Skeletal muscle cell (primary cell): ENCODE measurements at places on chromosomes 5 and 9.

- no peak for DNase-seq
Measured at GRCh38 chr9:118558026-118558425, 811.2 kb downstream of the BRINP1 start.

DNA sequence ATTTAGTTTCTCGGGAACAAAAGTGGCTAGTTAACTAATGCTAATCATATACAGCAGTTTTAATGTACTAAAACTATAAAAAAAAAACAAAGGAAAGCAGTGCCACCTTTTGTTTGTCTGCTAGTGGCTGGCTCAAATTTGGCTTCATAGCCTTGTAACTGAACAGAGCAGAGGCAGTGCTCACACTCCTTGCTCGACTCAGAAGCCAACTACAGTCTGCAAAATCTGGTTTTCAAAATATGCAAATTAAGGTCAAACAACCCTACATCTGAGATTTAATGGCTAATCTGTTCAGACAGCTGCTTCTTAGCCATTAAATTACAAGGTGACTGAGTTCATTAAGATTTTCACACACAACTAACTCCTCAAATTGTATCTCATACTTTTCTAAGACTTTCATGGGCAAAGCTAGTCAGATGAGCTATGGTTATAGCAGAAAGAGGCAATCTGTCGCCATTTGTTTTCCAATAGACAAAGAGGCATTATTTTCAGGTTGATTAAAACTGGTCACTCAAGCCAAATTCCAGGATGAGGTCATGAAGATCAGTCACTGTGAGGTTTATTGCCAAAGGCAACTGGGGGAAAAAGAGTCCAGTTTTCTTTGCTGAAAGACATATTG lies 56.8 kb upstream of the EPB41L4A start:
- no peak for DNase-seq

DNA sequence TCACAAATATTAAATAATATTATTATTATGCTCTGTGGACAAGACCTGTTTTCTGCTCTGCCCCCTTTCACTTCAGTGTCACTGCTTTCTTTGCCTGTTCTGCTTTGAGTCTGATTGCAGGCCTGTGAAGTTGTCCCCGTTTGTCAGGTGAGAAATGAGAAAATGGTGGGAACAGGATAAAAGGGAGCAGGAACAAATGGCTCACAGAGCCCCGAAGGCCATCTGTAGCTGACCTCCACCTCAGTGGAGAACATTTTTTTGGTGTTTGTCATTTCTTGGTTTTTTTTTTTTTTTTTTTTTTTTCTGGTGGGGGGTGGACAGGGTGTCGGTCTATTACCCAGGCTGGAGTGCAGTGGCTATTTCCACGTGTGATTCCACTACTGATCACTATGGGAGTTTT lies 13.2 kb upstream of the S100Z start:
- DNase-seq = no peak

DNA sequence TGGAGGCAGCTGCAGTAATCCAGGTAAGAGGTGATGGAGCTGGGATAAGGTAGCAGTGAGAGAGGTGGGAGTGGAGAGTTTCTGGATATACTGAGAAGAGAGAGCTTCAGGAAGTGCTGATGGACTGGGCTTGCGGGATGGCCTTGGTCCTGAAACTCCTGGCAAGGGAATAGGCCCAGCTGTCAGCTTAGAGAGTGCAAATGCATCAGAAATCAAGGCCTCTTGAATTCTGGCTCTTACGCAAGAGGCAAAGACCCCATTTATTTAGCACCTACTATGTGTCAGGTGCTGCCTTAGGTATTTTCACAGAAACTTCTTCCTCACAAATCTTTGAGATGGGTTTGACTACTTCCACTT lies 227.2 kb upstream of the MAP3K1 start:
- DNase-seq = no peak

- no peak for DNase-seq
Measured at GRCh38 chr5:150313921-150314716, 11.4 kb upstream of the ARSI start.

DNA sequence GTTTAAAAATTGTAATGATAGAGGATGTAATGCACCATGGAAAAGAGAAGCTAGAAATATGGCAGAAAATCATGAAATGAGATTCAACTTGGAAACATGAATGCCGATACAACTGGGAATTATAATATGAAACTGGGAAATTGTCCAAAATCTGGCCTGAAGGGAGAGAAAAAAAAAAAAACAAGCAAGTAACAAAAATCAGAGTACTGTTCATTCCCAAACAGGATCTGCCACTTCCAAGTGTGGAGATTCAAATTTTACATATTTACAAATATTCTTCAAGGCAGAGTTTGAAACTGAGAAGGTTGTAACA lies 56.6 kb upstream of the MOCS2 start:
- DNase-seq = no peak

- DNase-seq = no peak
Measured at GRCh38 chr5:137594717-137595116, 95.6 kb upstream of the SPOCK1 start.

GRCh38 chr5:67886761-67887160 lies 328.8 kb upstream of the PIK3R1 start:
- no peak for DNase-seq

GRCh38 chr5:180241600-180241999 lies 32.6 kb upstream of the RASGEF1C start:
- no peak for DNase-seq

DNA sequence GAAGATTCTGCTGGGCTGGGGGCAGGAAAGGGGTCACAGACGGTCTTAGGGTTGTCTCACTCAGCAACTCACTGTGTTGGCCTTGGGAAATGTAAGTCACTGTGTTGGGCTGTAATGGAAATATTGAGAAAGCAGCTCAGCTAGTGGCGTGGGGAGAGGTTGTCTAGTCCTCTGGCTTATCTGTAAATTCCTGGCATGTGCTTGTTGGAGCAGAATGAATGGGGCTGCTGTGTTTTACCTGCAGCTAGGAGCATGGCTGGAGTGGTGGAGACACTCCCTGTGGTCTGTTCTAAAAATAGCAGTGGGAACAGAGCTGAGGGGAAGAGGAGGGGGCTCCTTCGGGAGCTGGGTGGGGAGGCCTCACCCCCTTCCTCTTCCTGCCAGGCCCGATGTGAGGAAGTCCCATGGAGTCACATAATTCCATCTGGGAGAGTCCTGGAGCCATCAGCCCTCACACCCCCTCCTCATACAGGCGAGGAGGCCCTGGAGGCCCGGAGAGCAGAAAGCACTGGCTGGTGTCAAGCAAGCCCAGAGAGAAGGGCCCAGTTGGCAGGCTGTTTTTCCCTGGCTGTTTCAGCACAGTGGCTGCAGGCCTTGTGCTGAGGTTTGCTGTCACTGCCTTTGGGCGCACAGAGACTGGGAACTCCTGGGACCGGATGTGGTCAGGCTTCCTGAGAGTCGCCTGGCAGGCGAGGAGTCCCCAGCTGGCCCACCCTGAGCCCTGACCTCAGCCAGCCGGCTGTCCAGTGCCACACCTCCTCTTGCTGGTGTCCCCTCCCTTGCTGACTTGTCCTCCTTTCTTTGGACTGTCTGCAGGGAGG lies 84.9 kb downstream of the RGS3 start:
- no peak for DNase-seq

- no peak for DNase-seq
Measured at GRCh38 chr5:170720984-170721383, 62.5 kb upstream of the GABRP start.

- no peak for DNase-seq
Measured at GRCh38 chr5:120447706-120448239, 16.3 kb upstream of the PRR16 start.

- DNase-seq = no peak
Measured at GRCh38 chr9:15842051-15842450, 289.2 kb downstream of the CCDC171 start.

DNA sequence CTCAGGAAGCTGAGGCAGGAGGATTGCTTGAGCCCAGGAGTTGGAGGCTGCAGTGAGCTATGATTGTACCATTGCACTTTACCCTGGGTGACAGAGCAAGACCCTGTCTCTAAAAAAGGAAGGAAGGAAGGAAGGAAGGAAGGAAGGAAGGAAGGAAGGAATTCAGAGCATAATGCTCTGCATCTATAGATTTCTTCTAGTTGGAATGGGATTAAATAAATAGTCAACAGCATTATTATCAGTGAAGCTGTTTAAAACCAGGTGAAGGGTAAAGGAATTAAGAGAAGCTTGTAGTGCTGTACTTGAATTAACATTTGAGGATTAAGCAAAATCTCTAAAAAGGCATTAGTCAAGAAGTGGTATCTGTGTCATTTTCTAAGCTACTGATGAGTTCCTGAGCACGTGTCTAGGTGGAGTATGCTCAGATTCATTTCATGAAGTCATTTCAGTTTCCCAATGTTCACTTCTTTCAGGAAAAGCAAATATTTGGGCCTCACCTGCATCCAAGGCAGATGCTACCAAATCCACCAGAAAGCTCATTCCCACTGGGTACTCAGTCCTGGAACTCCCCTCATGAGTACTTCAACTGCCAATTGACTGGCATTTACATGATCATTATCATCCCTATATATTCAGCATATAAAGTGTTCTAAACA lies 8.4 kb downstream of the PDE6A start:
- no peak for DNase-seq

DNA sequence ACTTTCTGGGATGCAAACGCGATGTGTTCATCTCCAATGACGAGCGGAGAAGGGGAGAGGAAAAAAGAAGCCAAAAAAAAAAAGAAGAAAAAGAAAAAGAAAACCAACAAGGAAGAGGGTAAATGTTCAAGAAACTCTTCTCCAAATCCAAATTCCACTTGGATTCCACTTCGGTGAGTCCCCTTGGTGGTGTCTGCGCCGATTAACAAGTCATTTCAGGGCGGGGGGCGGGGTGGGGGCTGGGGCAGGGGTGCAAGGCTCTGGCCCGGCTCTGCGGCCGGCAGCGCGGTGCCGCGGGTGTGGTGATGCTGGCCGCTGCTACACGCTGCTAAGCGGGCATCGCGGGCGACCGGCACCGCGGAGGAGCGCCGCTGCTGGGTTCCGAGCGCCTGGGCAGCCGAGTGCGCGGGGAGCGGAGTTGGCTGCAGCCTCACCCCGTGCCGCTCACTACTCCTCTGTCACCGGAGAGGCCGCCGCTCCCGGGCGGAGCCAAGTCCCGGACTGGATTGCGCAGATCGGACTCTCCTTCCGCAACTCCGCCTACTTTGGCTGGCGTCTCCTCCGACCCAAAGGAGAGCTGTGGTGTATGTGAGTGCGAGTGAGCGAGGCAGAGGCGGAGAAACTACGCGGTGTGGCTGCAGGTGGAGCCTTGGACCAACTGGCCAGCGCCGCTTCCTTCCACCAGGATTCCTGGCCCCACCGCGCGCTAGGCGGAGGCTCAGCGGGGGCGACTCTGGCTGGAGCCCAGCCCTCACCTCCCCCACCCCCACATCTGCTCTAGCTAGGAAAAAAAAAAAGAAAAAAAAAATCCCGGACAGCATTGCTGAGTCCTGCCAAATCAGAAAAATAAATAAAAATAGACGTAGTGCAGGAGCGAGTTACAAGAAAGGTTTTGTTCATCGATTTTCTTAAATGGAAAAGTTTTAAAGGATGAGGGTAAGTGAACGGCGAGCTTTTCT lies at the start of gene SEMA6A:
Gene SEMA6A, minus strand, starts transcription at position 457 of the 959 bp plus-strand sequence. CDS start 69,879 bp downstream, outside the sequence.
- DNase-seq = peak; percentile 69

DNA sequence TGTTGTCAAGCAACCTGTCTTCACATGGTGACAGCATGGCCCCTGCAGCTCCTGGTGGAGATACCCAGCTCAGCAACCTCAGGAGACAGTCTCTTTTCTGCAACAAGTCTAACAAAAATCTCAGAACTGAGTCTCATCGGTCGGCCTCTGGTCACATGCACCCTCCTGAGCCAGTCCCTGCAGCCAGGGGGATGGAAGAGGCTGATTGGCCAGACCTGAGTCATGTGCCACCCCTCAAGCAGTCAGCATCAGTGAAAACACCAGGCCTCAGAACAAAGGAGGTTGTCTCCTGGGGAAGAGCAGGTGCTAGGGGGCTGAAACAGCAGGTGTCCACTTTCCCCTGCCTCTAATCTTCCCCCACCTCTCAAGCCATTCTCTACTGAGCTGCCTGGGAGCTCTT lies 54.4 kb downstream of the SMIM23 start:
- DNase-seq = no peak

- no peak for DNase-seq
Measured at GRCh38 chr5:176524138-176524537, 13.1 kb downstream of the RNF44 start.

DNA sequence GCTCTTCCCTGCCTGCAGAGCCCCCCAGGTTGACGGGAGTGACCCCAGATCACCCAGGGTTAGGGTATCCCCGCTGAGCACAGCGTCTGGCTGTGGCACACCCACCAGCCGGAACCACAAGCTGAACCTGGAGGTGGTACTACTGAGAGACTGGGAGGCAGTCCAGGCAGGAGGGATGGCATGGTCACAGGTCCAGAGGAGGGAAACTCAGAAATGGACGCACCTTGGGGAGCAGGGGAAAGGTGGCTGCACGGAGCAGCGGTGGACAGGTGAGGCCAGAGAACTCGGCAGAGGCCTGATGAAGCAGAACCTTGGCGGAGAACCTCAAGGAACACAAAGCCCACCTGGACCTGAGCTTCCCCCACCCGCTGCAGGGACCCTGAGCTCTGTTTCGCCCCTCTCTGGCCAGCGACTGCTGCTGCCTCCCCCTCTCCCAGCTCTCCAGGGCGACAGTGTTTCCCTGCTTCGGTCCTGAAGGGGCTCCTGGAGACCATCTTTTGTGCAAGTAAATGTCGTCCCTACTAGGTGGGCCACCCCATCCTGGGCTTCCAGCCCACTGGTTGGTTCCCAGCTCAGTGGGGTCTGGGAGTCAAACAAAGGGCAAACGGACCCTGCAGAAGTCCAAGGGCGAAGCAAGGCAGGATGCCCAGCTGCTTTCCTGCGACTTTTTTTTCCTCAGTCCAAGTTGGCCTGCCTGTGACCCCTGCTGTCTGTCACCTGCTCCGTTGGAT lies 845 bp downstream of the ADGRD2 start:
- DNase-seq = no peak

- no peak for DNase-seq
Measured at GRCh38 chr5:45680950-45681349, 15.2 kb downstream of the HCN1 start.

DNA sequence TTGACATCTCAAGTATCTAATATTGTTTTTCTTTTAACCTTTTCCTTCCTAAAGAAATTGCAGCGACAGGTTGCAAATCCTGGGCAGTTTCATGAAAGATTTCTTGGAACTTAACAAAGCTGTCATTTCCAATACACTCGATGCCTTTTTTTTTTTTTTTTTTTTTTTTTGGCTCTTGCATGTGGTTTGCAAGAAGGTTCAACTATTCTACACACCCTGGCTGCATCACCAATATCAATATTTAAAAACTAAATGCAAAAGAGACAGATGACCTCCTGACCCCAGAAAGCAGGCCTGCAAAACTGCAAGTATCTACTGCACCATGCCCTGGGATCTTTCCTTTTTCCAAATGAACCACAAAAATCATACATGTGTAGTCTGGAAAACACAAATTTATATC lies 4.4 kb upstream of the NFIB start:
- no peak for DNase-seq

DNA sequence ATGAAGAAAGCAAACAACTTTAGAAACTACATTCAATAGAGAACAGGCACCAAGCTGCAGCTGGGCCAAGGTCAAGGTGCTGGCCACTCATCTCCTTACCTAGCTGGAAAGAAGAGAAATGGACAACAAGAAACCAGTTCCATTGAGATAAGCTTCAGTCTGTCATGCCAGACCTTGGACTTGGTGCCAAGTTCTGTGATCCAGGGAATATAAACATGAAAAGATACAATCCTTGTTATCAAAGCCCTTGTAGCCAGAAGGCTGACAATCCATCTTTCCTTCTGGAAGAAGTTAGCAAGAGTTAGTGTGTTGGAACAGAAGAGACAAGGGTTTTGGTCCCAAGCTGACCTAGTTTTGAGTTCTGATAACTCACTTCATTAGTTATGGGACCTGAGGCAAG lies 227.5 kb downstream of the ACTL7B start:
- DNase-seq = no peak

GRCh38 chr5:180470361-180470760 lies 23.8 kb upstream of the CNOT6 start:
- no peak for DNase-seq

GRCh38 chr5:81749561-81750307 lies 1.2 kb downstream of the SSBP2 start:
- no peak for DNase-seq
